ENCODE measurements at places on chromosomes 7 and 10. TPM values are rescaled to one million over a fixed set of nuclear protein-coding genes. Genes with fewer than 3 reads are reported as not detected.

GRCh38 chr7:50197549-50197948, 104.5 kb upstream of the ZPBP start:
- DNase-seq, result peak; percentile 69

- DNase-seq, result no peak
These were observed 16.5 kb downstream of the MAT1A start for GRCh38 chr10:80272793-80273522.

DNA sequence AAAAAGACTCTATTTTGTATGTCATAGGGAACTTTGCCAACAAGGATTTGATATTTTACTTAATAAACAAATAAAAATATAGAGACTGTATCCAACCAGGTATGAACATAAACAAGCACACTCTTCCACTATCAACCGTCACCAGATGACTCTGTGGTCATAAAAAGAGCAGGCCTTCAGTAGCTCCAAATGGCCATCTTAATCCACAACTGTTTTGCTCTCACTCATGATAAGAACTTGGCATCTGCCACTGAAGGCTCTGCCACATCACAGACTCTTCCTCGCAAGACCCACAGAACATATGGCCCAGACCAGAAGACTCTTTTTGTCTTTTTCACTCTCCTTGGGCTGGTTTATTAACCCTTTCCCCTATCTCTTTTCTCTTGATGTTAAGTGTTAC, 98.7 kb upstream of the POM121L12 start:
- DNase-seq, result no peak

DNA sequence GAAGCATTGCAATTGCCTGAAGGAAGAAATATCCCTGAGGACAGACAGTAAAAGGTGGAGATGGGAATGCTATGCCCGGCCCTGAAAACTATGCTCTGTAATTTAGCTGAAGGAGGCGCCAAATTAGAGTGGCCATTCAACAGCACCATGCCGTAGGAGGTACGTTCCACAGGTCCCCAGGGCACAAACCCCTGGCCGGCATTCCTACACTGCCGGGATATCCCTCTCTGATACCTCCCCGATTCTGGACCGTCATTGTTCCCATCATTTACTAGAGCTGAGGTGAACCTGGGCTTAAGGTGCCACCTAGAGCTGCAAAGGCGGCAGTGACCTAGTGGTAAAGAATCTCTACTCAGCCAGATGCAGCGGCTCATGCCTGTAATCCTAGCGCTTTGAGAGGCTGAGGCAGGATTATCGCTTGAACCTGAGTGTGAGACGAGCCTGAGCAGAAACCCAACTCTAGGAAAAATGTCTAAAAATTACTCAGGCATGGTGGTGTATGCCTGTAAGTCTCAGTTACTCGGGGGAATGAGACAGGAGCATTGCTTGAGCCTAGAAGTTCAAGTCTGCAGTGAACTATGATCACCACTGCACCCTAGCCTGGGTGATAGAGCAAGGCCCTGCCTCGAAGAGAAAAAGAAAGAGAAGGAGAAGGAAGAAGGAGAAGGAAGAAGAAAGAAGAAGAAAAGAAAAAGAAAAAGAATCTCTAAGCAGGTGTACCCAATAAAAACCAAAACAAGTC, 53.0 kb upstream of the TNKS2 start:
- peak; percentile 96 for DNase-seq

- DNase-seq, result no peak
These were observed 55.6 kb upstream of the BET1 start for GRCh38 chr7:94059746-94060145.

DNA sequence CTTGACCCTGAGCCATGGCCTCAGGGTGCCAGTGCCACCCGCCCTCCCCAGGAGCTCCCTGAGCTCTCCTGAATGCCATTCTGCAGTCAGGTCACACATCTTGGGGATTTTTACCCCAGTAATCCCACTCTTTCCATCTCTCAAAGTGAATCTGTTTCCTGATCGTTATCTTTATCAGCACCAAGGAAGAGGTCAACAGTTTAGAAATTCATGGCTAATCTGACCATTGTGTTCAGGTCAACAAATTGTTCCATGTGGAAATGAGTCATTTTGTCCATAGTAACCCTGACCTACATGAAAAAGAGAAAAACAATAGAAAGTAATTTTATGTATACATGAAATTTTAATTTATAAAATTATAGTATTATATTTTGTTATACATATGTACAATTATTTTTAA, 28.8 kb upstream of the ZNF488 start:
- DNase-seq, result no peak

GRCh38 chr10:44811072-44811471, 100.1 kb upstream of the TMEM72 start:
- DNase-seq, result no peak

Gene SPDYE11
- total RNA-seq, result not detected

Gene STOX1
- total RNA-seq, result 2.7 TPM

Data from GM23338 (cell line).